ENCODE measurements at places on chromosomes 6 and 20. TPM values are rescaled to one million over a fixed set of nuclear protein-coding genes. Genes with fewer than 3 reads are reported as not detected.
A peak's percentile ranks its signal among the peaks of the same experiment; 100 is the strongest.

DNA sequence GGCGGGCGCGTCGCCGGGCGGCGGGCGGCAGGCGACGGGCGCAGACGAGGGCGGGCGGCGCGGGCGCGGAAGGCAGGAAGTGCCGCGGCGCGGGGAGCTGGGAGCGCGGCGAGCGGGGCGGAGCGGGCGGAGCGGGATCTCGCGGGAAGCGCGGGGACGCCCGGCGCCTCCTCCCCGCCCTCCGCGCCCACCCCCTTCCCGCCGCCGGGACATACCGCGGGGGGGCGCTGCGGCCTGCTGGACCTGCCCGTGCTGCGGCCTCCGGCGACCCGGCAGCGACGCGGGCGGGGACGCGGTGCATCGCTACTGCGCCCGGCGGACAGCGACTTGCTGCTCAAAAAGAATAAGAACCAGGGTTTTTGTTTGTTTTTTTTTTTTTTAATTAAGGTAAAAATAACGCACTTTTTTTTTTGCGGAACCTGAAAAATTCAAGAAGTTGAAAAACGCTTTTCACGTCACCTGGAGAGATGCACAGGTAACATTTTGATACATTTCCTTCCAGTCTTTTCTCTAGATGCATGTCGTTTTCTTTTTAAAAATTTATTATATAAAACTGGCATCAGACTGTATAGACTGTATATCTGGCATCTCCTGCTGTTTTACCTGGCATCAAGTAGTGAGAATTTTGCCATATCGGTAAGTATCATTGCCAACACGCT, at the start of gene CENPB:
Gene CENPB, minus strand, starts transcription at position 76 of the 659 bp plus-strand sequence. CDS start 257 bp downstream, outside the sequence.
- peaks cover 11% of the 10 kb centered on the region for H3K27me3 ChIP-seq
- H3K36me3 ChIP-seq, result peaks cover 4% of the 10 kb centered on the region
- H3K4me3 ChIP-seq, result peak within 1 kb of the TSS; percentile 80
- DNase-seq, result peak; percentile 91

GPX5 gene
- total RNA-seq, result not detected

CUTA gene
- total RNA-seq, result 264 TPM

GRCh38 chr6:46103441-46104115, 26.2 kb upstream of the ENPP4 start:
- no peaks in the 10 kb centered on the region for H3K36me3 ChIP-seq
- H3K27me3 ChIP-seq, result no peaks in the 10 kb centered on the region
- no peak for DNase-seq
- H3K27ac ChIP-seq, result no peak overlapping the region

EDEM2 gene
- total RNA-seq, result 38.3 TPM

- DNase-seq, result no peak
- no peaks in the 10 kb centered on the region for H3K4me1 ChIP-seq
- peaks cover 32% of the 10 kb centered on the region for H3K36me3 ChIP-seq
- no peak overlapping the region for H3K27ac ChIP-seq
Measured at GRCh38 chr20:58706975-58707681, 14.5 kb downstream of the NPEPL1 start.

C6orf136 gene
- 18.8 TPM for total RNA-seq

MATN4 gene
- total RNA-seq, result not detected

OXT gene
- not detected for total RNA-seq

DNA sequence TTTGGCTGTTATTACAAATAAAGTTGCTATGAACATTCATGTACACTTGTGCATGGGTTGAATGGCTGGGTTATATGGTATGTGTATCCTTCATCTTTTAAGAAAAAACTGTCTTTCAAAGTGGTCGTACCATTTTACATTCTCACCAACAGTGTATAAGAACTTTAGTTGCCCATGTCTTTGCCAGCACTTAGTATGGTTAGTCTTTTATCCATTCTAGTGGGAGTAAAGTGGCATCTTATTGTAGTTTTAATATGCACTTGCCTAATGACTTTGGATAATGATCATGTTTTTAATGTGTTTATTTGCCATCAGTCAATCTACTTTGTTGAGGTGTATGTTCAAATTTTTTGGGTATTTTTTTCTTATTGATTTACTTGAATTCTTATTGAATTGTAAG, 32.5 kb upstream of the ECI2 start:
- peaks cover 4% of the 10 kb centered on the region for H3K36me3 ChIP-seq
- DNase-seq, result no peak
- no peak overlapping the region for H3K4me3 ChIP-seq
- H3K27me3 ChIP-seq, result no peaks in the 10 kb centered on the region
- no peak overlapping the region for H3K27ac ChIP-seq

GRCh38 chr6:20605581-20605980, 71.3 kb downstream of the CDKAL1 start:
- no peak for DNase-seq
- H3K4me3 ChIP-seq, result no peak overlapping the region
- peaks cover 18% of the 10 kb centered on the region for H3K4me1 ChIP-seq
- H3K27ac ChIP-seq, result no peak overlapping the region
- H3K36me3 ChIP-seq, result peaks cover 2% of the 10 kb centered on the region
- H3K27me3 ChIP-seq, result no peaks in the 10 kb centered on the region

- no peak for DNase-seq
- no peaks in the 10 kb centered on the region for H3K27me3 ChIP-seq
- peaks cover 35% of the 10 kb centered on the region for H3K4me1 ChIP-seq
- no peak overlapping the region for H3K27ac ChIP-seq
Measured at GRCh38 chr6:47455533-47456209, 21.9 kb upstream of the CD2AP start.

DNA sequence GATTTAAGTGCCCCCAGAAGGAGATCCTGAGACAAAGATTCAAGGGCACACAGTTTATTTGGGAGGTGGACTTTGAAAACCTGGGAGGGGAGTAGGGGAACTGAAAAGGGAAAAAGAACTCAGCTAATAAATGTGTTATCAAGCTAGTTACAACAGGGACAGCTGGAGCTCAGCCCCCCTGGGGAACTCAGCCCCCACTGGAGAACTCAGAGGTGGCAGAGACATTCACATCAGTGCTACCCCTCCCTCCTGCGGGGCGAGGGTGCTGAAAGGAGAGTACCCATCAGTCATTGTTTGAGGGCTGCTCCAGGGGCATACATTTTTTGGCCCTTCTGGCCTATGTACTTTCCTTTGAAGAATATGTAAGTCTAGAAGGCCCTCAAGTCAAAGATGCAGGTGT, 101.4 kb downstream of the LRFN2 start:
- H3K27me3 ChIP-seq, result peaks cover 47% of the 10 kb centered on the region
- no peak overlapping the region for H3K4me3 ChIP-seq
- H3K36me3 ChIP-seq, result no peaks in the 10 kb centered on the region
- peaks cover 9% of the 10 kb centered on the region for H3K4me1 ChIP-seq
- DNase-seq, result no peak

LINC00237 gene
- total RNA-seq, result not detected

LGSN gene
- not detected for total RNA-seq

C20orf141 gene
- not detected for total RNA-seq

MEP1A gene
- 4.1 TPM for total RNA-seq

GRCh38 chr20:35199740-35200139, 26.8 kb upstream of the MMP24 start:
- peaks cover 16% of the 10 kb centered on the region for H3K36me3 ChIP-seq
- H3K4me3 ChIP-seq, result no peak overlapping the region
- DNase-seq, result no peak
- no peaks in the 10 kb centered on the region for H3K27me3 ChIP-seq
- H3K27ac ChIP-seq, result no peak overlapping the region

DNA sequence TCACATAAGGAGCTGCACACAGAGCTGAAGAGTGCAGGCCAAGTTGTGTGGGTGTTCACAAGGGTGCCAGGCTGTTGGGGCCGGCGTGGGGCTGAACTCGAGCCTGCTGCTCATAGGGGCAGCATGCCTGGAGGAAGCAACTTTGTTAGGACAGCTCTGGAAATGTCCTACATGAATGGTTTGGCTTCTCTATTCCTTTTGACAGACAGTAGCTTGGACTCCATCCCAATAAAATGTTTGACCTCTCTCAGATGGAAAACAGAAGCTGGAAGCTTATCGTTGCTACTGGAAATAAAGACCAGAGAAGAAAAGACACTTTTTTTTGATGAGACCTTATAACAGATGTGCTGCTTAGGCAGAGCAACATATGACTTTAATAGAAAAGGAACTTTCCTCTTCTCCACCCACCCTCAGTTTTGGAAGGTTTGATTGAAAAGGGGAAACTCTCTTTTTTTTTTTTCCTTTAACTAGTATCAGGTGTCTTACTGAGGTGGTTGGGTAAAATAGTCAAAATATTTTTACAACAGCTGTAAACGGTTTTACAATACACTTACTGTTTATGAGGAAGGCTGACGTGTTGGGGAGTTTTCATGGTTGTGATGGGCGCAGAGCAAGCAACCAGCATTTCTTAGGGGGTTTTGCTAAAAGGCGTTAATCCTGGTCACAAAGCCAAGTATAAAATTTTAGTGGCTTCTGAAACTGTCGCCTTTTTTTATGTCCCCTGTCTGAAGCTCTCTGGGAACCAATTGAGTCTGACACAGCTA, 80.7 kb upstream of the EEF1E1 start:
- no peak overlapping the region for H3K4me3 ChIP-seq
- peaks cover 1% of the 10 kb centered on the region for H3K36me3 ChIP-seq
- DNase-seq, result no peak

GRCh38 chr20:17940224-17940971, 28.2 kb downstream of the SNX5 start:
- no peak overlapping the region for H3K4me3 ChIP-seq
- peak overlapping the region; percentile 75 for H3K27ac ChIP-seq
- DNase-seq, result no peak
- H3K27me3 ChIP-seq, result no peaks in the 10 kb centered on the region
- peaks cover 19% of the 10 kb centered on the region for H3K36me3 ChIP-seq

DNA sequence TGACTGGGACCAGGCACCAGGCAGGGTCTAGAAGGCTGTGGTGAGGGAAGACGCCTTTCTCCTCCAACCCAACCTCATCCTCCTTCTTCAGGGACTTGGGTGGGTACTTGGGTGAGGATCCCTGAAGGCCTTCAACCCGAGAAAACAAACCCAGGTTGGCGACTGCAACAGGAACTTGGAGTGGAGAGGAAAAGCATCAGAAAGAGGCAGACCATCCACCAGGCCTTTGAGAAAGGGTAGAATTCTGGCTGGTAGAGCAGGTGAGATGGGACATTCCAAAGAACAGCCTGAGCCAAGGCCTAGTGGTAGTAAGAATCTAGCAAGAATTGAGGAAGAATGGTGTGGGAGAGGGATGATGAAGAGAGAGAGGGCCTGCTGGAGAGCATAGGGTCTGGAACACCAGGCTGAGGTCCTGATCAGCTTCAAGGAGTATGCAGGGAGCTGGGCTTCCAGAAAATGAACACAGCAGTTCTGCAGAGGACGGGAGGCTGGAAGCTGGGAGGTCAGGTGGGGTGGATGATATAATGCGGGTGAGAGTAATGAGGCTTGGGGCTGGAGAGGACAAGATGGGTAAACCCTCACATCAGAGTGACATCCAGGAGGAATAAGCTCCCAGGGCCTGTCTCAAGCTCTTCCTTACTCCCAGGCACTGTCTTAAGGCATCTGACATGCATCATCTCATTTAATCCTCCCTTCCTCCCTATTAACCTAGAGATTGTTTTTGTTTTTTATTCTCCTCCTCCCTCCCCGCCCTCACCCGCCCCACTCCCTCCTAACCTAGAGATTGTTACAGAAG, 45.2 kb upstream of the TTPAL start:
- H3K4me3 ChIP-seq, result no peak overlapping the region
- peak overlapping the region; percentile 37 for H3K27ac ChIP-seq
- no peaks in the 10 kb centered on the region for H3K4me1 ChIP-seq
- H3K27me3 ChIP-seq, result no peaks in the 10 kb centered on the region
- DNase-seq, result no peak

GRCh38 chr6:14126191-14126590, 8.6 kb downstream of the CD83 start:
- DNase-seq, result no peak
- H3K36me3 ChIP-seq, result peaks cover 3% of the 10 kb centered on the region
- H3K4me3 ChIP-seq, result no peak overlapping the region
- peaks cover 11% of the 10 kb centered on the region for H3K27me3 ChIP-seq

DNA sequence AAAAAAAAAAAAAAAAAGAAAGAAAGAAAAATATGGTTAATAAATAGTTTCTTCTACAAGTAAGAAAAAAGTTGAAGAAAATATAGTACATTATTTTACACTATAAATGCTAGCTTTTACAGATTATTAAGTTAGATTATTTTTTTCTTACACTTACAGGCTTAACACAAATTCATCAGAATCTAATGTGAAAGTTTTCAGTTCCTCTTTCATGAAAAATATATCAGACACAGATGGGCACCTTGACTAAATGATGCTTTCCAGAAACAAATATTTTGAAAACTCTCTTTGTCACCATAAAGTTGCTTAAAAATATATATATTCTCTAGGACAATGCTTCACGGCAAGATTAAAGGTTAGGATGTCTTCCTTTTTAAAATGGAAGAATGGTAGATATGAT, 321.8 kb upstream of the HSF2 start:
- peaks cover 7% of the 10 kb centered on the region for H3K4me1 ChIP-seq
- H3K27me3 ChIP-seq, result no peaks in the 10 kb centered on the region
- H3K36me3 ChIP-seq, result no peaks in the 10 kb centered on the region
- DNase-seq, result no peak
- H3K27ac ChIP-seq, result no peak overlapping the region

IPCEF1 gene
- total RNA-seq, result 0.77 TPM

- H3K4me3 ChIP-seq, result no peak overlapping the region
- H3K27ac ChIP-seq, result no peak overlapping the region
- peaks cover 22% of the 10 kb centered on the region for H3K27me3 ChIP-seq
Measured at GRCh38 chr20:40503119-40503518, 185.9 kb downstream of the MAFB start.

DNA sequence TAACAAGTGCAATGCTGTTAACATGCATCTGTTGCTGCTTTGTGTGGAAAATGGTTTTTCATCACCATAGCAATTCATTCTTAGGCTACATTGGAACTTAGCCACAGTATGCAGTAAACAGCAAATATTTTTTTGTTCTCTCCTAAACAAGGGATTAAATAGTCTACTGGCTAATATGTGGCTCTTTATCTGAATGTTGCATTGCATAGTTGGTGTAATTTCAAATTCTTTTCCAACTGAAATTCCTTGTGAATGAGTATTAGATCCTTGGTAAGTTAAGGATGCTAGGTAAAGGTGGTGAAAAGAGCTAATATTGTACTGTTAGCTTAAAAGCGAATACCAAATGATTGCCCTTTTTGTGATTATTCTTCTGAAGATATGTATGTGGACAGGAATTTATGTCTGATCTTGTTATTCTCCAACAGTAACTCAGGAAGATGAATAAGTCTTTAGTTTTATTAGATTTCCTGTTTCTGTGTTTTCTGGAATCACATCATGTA, 958 bp downstream of the MLIP start:
- H3K36me3 ChIP-seq, result no peaks in the 10 kb centered on the region
- H3K4me3 ChIP-seq, result no peak overlapping the region
- DNase-seq, result no peak

GRCh38 chr20:63641792-63642523, 11.3 kb downstream of the STMN3 start:
- no peak overlapping the region for H3K27ac ChIP-seq
- DNase-seq, result peak; percentile 93
- peaks cover 6% of the 10 kb centered on the region for H3K27me3 ChIP-seq

Data from progenitor cell of endocrine pancreas (in vitro differentiated cells).